GM04503 (cell line): ENCODE measurements at places on chromosomes 11 and 22.

GRCh38 chr22:32733196-32733768 lies 68.2 kb upstream of the TIMP3 start:
- DNase-seq: no peak

DNA sequence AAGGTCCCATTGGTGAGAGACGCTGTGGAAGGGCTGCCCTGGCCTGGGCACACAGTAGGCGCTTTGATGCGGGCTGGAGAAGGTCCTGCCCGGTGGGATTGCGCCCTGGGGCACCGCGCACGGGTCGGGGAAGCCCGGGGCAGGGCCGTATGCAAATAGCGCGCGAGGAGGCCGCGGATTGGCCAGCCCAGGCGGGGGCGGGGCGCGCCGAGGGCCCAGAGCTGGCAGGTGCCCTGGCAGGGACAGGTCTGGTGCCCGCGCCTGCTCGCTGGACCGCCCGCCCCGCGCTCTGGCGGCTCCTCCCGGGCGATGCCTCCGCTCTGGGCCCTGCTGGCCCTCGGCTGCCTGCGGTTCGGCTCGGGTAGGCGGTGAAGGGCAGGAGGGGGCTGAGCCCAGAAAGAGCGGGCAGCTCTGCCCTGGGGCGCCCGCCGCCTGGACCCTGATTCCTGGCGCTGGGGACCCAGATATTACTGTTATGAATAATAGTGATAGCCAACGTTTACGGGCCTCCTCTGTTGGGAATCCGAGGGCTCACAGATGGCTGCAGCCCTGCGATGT lies at the start of gene UPK3A:
Gene UPK3A (plus strand): TSS at position 245 of the 558 bp plus-strand sequence. CDS start 65 bp downstream, at position 310.
- DNase-seq: no peak

DNA sequence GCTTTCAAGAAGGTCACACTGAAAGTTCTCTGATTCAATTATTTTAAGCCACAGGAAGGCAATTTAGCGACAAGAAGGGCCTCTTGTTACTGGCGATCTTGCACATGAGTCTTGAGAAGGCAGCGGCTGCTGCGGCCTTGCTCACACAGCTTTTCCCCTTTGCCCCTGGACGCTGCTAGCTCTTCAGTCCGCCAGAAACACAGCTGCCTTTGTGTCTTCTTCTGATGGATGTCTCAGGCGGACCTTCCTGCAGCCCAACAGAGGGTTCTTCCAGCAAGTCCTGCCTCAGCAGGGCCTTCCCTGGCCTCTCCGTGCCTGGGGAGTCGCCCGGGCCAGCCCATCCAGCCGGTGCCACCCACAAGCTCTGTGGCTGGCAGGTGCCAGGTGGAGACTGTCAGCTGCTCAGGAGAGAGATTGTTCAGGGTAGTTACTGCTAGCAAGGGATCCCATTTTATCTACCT lies 59.4 kb downstream of the PKNOX2 start:
- no peak for DNase-seq

- no peak for DNase-seq
Observed at GRCh38 chr11:74412321-74412720, 14.1 kb upstream of the PGM2L1 start.

DNA sequence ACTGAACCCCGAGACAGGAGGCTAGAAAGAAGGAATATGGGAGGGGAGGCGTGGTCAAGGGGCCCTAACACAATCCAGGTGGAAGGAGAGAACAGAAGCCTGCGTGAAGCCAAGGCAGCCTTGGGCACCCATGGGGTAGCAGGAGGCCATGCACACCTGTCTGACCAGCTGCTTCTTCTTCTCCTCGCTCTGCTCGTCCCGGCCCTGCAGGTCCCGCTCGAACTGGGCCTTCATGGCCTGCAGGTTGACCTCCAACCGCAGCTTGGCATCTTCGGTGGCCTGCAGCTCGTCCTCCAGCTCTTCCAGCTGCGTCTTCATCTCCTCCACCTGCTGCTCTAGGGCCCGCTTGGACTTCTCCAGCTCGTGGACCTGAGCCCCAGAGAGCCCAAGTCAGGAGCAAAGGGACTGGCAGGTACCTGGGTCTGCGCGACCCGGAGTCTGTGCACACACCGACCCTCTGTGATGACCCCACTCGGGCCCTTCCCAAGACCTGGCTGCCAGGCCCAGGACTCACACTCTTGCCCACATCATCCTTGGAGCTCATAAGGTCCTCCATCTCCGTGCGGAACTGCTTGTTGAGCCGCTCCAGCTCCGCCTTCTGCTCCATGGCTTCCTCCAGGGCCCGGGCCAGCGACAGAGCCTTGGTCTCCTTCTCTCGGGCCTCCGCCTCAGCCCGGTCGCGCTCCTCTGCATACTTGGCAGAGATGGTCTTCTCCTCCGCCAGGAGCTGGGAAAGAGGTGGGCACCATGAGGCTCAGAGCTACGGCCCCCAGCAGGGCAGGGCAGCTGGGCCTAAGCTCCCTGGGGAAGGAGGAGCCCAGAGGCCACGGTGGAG lies 35.9 kb downstream of the APOL1 start:
- no peak for DNase-seq

DNA sequence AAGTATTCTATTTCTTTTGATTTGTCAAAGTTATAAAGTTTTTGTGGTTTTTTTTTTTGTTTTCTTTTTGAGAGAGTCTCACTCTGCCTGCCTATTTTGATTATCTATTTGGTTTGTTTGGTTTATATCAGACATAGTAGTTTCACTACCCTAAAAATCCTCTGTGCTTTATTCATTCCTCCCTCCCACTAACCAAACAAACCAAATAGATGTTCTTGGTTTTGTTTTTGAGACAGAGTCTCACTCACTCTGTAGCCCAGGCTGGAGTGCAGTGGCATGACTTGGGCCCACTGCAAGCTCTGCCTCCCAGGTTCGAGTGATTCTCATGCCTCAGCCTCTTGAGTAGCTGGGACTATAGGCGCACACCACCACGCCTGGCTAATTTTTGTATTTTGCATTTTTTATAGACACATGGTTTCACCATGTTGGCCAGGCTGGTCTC lies 67.9 kb downstream of the ENTHD1 start:
- no peak for DNase-seq

- DNase-seq: no peak
Observed at GRCh38 chr11:123719452-123719851, 22.0 kb downstream of the ZNF202 start.

- peak; percentile 38 for DNase-seq
Observed at GRCh38 chr11:60831501-60832079, 10.3 kb upstream of the CCDC86 start.

DNA sequence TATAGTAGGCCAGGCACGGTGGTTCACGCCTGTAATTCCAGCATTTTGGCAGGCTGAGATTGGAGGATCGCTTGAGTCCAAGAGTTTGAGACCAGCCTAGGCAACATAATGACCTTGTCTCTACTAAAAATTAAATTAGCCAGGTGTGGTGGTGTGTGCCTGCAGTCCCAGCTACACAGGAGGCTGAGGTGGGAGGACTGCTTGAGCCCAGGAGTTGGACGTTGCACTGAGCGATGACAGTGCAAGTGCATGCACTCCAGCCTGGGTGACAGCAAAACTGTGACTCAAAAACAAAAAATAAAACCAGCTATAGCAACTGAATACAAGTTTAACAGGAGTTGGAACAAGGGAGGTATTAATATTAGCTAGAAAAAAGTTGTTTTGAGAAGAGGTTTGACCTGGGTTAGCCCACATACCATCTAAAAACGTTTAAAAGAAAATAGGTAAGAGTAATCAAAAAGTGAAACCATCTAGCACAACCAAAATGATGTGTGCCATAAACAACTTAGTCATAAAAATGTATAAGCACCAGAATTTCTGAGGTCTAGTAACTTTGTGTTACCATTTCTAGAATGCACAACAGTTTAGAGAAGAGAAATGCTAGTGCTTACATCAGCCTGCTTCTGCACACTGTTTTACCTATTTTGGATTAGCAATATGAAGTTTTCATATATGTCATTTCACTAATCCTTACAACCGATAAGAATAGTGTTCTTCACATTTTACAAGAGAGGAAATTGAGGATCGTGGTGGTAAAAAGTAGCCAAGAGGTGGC lies 26.5 kb downstream of the NARS2 start:
- DNase-seq: no peak

- DNase-seq: no peak
Observed at GRCh38 chr11:66976028-66976467, 944 bp downstream of the C11orf86 start.

- no peak for DNase-seq
Observed at GRCh38 chr11:67312187-67313021, 9.1 kb downstream of the SSH3 start.

- DNase-seq: no peak
Observed at GRCh38 chr22:45504373-45505341, 2.0 kb downstream of the FBLN1 start.

DNA sequence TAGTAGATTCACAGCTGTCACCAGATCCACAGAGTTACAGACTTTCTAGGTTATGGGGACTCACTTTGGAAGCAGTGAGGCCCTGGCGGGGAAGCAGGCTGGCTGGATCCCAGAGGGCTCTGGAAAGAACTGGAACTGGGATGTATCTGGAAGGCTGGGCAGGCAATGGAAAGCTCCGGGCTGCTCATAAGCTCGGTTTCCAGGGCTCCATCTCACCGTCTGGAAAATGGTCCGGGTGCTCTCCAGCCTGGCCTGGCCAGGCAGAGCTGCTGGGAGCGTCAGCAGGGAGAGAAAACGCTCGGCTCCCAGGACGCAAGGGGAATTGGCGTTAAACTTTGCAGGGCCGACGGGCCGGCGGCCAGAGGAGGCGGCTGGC lies 335 bp upstream of the SEZ6L start:
- no peak for DNase-seq

DNA sequence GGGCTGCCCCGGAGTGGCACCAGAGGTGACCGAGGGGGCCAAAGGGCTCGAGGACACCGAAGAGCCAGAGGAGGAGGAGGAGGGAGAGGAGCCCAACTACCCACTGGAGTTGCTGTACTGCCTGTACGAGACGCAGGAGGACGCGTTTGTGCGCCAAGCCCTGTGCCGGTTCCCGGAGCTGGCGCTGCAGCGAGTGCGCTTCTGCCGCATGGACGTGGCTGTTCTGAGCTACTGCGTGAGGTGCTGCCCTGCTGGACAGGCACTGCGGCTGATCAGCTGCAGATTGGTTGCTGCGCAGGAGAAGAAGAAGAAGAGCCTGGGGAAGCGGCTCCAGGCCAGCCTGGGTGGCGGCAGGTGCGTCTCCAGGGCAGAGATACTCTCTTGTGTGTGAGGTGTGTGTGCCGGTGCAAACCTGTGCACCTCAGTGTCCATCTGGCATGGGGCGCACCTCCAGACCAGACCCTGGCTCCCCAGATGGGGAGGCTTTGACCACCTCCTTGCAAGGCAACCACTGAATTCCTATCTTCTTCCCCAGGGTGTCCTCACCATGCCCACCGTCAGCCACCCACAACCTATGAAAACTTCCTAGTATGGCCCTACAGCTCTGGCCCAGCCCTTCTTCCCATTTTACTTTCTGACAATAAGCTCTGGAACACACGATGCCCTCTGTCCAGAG lies 3.4 kb downstream of the NLRP6 start:
- no peak for DNase-seq

DNA sequence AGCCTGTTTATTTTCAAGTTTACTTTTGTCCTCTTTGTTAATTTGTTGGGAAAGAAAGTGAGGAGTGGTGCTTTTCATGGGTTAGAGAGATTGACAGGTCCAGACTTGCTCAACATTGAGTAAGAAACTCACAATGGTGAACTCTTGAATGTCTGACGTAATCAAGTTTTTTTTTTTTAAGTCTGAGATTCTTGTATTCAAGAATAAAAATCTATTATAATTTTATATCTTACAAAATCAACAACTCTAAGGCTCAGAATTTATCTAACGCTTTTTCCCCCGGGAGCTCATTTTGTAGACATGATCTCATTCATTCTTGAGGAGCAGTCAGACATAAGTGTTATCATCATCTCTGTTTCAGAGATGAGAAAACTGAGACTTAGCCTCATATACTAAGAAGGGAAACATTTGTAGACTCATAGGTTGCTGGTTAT lies 39.1 kb upstream of the SPTBN2 start:
- no peak for DNase-seq

- DNase-seq: no peak
Observed at GRCh38 chr11:95700471-95700817, 89.1 kb downstream of the FAM76B start.

DNA sequence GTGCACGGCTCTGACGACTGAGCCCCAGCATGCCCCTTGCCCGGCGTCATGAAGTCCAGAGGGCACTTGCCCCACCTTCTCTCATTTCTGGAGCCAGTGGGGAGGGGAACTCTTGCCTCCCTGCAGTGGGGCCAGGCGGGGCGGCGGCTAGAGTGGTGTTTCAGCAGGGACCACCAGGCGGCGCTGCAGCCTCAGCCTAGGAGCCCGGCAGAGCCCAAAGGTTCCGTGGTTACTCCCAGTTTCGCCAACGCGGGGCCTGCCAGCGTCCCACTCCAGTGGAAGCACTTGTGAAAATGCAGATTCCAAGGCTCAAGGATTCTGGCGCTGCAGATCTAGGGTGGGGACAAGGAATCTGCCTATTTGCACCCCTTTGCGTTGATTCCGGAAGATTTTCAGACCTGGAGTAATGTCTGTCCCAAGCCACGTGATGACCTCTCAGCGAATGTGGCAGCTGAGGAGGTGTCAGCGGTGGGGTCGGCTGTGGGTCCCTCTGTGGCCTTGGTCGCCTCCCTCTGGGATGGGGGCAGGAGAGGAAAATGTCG lies 55.7 kb downstream of the CD82 start:
- no peak for DNase-seq

DNA sequence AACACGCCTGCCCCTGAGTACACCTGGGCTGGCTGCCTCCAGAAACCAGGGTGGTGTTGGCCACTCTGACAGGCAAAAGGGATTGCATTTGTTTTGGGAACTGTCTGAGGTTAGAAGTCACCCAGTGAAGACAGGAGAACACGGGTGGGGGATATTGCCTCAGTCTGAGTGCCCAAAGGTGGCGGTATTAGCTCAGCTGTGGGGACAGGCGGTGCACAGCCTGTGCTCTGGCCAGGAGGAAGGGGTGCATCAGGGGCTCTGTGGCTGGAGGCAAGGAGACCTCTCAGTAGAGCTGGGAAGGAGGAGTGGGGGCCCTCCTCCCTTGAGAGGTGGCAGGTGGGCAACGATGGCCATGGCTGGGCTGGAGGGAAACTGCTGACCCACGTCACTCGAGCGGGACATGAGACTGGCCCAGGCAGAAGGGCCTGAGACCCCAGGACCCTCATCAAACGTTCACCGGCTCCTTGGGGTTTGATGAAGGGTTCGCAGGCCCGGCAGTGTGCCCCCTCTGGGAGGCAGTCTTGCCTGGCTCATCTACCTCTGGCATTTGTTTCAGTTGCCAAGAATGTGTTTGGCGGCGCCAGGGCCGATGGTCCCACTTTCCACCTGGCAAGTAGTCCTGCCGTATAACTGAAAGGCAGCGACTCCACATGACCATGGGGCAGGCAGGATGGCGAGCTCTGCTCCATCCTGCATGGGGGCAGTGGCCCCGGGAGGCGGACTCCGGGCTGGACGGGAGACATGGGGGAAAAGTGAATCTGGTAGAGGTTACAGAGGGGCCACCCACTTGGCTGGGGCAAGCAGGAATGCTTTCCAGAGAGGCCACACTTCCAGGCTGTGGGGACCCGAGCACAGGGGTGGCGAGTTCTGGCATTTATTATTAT lies 52.8 kb upstream of the SMIM38 start:
- no peak for DNase-seq

DNA sequence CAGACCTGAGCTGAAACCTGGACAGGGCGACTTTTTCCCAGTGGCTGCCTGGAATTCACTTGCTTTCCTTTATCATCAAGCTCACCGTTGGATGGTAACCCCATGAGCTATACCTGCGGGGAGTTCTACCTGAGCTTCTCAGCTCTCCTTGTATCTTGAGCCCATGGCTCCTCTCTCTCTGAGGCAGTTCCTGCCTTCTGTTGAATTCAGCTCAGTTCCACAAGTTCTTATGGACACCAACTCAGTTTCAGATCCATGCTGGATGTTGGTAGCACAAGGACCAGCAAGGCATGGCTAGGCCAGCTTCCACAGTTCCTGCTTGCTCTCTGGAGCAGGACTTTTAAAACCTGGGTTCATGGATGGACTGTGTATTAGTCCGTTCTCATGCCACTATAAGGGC lies 58.3 kb upstream of the AMPD3 start:
- DNase-seq: no peak
